ENCODE measurements at places on chromosomes 12 and 14.

DNA sequence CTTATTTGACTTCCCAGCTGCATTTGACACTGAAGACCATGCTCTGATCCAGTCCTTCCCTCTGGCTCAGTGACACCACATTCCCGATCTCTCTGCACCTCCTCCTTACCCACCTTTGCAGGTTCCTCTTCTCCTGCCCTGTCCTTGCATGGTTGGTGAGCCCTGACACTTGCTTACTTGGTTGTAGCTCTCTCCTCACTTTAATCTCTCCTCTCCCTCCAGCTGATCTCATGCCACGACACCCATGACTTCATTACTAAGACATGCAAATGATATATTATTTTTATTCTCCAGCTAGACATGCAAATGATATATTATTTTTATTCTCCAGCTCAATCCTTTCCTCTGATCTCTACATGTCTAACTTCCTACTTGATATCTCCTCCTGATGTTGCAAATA lies at the start of gene SERPINA9:
SERPINA9 (minus strand) TSS at position 175 of the 400 bp plus-strand sequence. CDS start 6,357 bp downstream, outside the sequence.
- no peak for DNase-seq

DNA sequence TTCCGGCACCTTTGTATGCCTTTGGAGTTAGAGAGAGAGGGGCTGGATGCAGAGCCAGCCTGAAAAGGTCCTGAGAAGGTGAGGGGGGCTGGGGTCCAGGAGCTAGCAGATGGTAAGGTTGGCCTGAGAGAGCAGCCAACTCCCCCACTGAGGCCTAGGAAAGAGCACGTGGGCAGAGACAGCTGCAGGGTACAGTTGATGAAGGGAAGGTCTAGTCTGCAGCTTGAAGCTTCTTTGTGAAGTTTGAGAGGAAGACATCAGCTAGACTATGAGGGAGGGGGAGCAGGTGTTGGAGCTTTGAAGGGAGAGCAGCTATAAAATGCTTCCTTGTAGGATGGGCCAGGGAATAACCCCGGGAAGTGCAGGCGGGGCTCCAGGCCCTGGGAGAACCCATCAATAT lies 289.3 kb upstream of the AMIGO2 start:
- DNase-seq = no peak

DNA sequence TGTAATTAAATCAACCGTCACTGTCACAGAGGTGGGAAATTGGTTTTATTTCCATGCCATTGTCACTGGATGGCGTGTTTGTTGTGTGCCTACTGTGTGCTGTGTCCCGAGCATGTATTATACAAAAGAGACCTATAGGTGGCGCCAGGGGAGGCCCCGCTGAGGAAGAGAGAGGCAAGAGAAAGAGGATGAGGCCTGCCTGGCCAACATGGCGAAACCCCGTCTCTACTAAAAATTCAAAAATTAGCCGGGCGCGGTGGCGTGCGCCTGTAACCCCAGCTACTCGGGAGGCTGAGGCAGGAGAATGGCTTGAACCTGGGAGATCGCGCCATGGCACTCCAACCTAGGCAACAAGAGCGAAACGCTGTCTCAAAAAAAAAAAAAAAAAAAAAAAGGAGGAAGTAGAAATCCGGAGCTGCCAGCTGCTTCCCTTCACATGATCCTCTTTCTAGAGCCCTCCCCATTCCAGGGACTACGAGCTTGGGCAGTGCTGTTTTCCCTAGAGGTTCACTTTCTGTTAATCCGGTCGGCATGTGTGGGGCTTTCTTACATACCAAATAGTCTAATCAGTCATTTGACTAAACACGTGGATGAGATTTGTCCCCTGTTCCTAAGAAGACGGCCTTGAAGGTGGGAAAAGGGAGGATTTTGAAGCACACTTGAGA lies 6.4 kb upstream of the CCDC175 start:
- DNase-seq = no peak

DNA sequence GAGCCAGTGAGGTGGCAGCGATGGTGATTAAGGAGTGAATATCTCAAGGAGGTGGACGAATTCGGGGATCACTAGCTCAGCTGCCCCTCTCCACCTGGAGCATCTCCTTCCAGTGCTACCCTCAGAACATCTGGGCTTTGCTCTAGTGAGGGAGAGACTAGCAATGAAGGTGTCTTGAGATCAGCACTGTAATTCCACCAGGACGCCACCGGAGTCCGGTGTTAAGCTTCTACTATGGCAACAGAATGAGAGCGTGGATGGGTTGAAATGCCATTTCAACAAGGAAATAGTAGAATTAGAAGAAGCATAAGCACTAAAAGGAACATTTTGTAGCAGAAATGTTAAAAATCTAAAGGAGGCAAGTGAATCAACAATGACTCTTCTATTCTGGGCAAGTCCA lies 61.1 kb downstream of the NTF3 start:
- no peak for DNase-seq

GRCh38 chr14:73758392-73759182 lies 44.4 kb upstream of the PNMA1 start:
- DNase-seq = no peak

DNA sequence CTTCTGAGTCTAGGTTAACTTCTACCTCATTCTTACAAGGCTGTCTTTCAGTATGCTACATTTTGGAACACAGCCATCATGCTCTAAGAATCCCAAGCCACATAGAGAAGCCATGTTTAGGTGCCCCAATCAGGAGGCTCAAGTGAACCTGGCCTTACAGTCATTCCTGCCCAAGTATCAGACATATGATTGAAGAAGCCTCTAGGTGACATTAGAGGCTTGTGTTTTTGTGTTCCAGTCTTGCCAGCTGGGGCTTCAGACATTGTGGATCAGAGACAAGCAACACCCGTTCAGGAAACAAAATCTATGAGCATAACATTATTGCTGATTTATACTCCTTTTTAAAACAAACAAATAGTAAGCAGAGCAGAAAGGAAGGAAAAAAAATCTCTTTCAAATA lies 8.1 kb upstream of the SLC16A7 start:
- DNase-seq = no peak

DNA sequence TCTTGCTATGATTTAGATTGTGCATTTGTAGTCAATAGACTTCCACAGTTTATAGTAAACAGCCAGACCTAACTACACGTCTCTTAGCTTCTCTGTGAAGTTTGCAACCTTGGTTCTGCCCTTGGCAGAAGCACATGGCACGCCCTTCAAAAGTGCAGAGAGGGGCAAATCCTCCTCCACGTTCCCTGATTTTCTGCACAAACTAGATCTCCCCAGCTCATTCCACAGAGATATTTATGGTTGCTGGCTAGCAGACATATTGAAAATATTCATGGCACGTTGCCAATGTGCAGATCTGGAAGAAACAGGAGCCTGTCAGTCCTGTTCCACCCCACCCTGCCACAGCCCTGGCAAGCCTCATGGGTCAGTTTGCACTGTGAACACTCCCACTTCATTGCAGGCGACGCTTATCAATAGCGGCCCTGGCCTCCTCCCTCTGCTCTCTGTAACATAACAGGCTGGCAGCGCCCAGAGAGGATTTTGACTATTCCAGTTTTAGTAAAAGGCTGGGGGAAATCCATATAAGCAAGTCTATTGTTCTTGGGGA lies 6.5 kb upstream of the LGALS3 start:
- DNase-seq = no peak
